ENCODE measurements at places on chromosomes 5 and 9.

GRCh38 chr5:154049636-154050035 is 10.9 kb downstream of the MFAP3 start:
- DNase-seq: no peak

DNA sequence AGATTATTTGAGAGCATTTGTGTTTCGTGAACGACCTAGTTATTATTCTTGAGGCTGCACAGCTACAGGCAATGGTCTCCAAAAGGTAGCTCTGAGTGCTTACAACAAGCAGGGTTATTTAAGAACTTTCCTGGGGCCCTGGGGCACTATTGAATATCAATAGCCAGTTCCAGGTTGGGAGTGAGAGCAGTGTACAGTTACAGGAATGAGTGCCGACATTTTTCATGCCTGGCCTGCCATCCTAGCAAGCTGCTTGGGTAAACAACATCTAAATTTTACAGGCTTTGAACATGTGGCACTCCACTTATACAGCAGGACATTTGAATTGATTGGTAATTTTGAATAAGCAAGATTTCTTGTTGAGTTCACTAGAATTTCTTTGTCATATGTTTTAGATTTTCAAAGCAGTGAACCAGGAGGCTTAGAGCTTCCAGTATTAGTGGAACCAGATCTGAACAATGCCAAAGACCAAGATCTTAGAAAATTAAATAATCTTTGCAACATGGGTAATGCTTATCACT is 171.9 kb upstream of the GDNF start:
- DNase-seq: no peak

DNA sequence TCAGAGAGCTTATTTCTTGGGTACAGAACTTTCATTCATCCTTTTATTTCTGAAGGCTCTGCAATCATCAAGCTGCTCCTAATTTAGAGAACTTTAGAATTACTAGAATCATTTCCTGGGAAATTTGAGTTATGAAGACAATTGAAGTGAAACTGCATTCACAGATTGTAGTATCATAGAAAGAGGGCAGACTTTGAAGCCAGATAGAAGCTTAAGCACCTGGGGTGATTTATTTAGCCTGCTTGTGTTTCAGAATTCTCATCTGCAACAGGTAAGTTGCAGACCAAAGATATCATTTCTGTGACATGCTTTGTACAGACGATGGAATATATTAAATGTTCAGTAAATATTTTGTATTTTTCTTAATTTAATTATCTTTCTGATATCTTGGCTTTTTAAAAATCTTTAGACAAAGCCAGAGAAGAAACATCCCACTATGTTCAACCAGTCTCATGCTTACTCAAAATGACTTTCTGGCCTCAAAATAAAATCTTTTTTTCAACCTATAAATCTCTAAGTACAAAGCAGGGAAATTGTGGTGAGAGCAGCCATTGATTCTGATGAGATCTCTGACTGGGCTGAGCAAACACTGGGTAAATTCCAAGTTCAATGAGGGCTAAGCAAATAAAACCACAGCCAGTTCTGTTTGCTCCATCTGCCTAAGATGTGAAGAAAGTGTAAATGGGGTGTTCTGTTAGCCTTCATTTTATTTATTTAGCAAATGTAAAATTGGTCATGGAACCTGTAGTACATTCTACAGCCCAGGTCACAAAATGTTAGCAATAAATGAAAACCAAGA is 264.7 kb upstream of the CCNG1 start:
- DNase-seq: no peak

GRCh38 chr5:38603691-38604090 is 47.2 kb upstream of the LIFR start:
- no peak for DNase-seq

DNA sequence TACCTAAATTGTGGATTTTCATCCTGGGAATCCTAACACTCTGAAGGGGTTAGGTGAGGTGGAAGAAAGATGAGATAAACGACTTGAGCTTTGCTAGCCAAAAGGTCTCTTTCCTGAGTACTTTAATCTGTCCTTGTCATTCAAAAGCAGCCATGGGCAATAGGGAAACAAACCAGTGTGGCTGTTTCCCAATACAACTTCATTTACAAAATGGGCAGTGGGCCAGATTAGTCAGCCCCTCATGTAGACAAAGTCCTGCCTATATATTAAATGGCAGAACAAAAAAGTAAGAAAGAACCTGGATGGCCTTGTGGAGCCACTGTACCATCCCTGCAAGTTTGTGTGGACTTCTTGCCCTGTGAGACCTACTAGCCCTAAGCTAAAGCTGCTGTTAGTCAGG is 51.0 kb upstream of the NFIL3 start:
- DNase-seq: no peak

- no peak for DNase-seq
Observed at GRCh38 chr5:133877351-133878235, 90.8 kb downstream of the C5orf15 start.

GRCh38 chr9:13873203-13873602 is 440.7 kb downstream of the NFIB start:
- DNase-seq: no peak

DNA sequence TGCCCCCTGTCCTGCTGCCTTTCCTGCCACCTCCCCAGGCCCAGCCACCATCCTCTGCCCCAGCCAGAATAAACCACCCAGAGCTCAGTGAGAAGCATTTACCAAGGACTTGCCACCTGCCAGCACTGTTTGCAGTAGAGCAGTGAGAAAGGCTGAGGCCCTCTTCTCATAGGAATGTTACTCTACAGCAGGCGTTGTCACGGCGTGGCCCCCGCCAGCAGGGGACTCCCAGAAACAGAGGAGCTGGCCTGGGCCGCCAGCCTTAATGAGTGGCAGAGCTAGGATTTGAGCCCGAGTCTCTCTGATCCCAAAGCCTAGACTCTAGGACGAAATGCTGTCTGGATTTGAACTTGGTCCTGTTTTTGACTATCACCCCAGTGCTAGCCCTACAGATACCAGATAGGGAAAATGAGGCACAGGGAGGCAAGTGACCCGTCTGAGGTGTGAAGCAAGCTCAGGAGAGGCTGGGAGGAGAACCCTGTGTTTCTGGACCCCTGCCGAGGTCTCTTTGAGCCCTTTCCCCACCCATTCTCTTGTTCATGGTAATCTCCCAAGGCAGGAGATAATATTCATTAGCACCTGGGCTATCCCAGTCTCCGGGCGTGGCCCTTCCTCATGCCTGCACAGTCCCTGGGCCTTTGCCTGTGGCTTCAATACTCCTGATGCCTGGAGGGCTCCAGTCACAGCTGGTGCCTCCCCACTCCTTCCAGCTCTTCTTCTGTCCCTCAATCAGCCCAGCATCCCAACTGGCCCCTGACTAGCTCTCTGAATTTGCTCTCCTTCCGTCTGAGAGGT is 30.7 kb downstream of the HRH2 start:
- DNase-seq: no peak

- no peak for DNase-seq
Observed at GRCh38 chr9:97604901-97605645, 28.1 kb downstream of the TSTD2 start.

GRCh38 chr9:113817171-113817570 is 58.9 kb upstream of the ZNF618 start:
- no peak for DNase-seq

DNA sequence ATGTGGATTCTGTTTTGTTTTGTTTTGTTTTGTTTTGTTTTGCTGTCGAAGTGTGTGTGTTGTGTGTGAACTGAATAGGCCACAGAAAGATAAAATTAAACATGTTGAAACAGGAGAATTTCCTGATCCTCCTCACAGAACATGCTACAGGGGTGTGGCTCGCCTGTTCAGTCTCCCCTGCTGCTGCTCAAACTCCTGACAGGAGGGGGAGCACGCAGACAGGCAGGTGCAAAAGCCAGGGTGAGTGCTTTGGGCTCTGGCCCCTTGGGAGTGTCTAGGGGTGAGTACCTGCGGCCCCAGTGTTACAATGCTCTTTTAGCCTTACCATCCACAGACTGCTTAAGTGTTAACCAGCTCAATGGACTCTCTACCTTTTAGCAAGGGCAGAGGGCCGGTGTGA is 473.5 kb downstream of the MAT2B start:
- no peak for DNase-seq

- DNase-seq: no peak
Observed at GRCh38 chr9:98303633-98304125, 48.2 kb upstream of the TBC1D2 start.

- DNase-seq: no peak
Observed at GRCh38 chr9:136007934-136008692, 46.9 kb upstream of the UBAC1 start.

DNA sequence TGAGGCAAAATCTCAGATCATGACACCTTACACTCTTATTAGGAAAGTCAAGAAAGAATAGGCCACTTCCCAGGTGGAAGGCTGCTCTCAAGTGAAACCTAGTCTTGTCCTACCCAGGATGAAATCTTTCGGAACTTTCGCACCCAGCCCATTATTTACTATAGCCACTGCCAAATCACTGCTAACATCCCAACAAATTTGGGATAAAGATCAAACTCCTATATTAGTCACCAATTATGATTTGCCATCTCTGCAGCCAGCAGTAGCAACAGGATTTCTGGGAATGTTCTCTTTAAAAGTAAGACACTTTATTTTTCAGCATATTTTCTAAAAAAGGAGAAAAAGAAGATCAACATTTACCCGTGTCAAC is 224.6 kb downstream of the GAS1 start:
- no peak for DNase-seq

DNA sequence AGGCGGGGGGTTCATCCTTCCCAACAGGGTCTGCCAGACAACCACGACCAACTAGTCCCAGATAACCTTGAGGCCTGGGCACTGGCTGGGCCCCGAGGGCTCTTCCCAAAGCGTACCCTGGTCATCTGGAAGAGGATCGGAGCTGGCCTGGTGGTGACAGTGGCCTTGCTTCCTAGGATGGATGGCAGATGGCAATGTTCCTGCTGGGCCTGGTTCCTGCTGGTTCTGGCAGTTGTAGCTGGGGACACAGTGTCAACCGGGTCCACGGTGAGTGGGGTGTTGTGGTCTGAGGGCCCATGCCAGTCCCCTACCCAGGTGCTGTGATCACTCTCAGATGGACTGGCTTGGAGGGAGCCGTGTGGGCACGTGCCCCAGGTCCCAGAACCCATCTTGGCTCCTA is 2.0 kb downstream of the ADAMTSL2 start:
- DNase-seq: no peak

- DNase-seq: no peak
Observed at GRCh38 chr5:6823996-6824395, 110.8 kb downstream of the TENT4A start.

DNA sequence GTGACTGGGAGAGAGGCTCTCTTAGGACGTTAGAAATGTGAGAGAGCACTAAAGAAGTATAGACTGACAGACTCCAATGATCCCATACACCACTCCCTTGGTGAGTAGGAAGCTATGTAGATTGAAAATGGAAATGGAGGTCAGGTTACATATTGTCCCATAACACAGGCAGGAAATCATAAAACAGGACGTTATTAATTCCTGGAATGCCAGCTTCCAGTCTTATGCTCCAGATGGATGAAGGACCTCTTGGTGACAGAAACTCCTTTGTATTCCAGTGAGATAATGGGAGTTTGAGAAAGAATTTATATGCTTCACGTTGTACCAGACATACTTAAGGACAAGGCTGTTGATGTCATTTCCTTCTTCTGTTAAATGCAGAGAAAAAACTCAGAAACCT is 338.2 kb upstream of the ITGA1 start:
- DNase-seq: no peak

DNA sequence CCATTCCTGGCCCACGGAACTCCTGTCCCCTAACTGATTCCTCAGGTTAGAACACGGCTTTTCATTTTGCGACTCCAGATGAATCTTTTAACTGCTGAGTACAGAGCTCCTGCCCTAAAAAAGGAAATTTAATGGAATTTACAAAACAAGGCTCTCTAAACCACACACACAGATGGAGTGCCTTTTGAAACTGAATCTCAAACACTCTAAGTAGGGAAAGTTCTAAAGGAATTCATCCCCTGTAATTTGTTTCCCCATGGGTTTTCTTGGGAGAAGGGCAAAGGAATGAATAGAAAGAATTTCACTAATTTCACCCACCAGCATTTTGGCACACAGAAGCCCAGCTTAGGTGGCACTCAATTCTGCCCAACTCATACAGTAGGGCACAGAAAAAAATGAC is 106.5 kb downstream of the THBS4 start:
- DNase-seq: no peak

DNA sequence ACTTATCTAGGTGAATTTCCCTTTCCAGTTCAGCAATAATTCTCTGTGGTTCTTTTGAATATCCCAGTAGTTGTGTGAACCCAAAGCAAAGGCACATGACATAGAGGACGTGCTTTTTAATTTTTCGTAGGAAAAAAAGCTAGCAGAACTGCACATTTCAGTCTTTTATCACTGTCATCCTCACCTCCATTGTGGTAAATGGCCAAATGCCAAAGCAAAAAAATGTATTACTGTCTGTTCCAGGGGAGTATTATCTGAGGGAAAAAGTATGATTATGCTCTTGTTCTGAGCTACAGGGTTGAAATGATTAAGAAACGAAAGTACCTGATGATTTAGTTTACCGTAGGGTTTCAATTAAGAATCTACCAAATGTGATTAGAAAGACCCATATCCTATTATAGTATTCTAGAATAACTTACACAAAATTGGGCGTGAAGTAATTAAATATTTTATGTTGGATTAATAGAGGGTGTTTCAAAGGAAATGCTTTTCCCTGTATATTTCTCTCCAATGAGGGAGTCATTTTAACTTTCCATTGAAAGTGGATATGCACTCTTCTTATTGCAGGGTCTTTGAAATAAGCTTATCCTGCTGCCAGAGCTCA is 62.7 kb downstream of the CAVIN4 start:
- no peak for DNase-seq

DNA sequence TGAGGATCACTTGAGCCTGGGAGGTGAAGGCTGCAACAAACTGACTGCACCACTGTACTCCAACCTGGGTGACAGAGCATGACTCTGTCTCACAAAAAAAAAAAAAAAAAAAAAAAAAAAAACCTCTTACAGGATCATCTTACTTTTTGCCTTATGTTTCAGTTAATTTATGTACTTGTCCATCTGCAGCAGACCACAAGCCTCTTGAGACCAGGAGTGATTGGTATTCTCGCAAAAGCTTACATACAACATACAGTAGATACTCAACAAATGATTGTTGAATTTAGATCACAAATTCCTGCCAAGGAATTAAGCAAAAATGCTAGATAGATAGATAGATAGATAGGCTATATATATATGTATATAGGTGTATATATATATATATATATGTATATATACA is 12.4 kb downstream of the CEMIP2 start:
- no peak for DNase-seq

- peak; percentile 77 for DNase-seq
Observed at GRCh38 chr5:431001-431710, 11.8 kb upstream of the EXOC3 start.

DNA sequence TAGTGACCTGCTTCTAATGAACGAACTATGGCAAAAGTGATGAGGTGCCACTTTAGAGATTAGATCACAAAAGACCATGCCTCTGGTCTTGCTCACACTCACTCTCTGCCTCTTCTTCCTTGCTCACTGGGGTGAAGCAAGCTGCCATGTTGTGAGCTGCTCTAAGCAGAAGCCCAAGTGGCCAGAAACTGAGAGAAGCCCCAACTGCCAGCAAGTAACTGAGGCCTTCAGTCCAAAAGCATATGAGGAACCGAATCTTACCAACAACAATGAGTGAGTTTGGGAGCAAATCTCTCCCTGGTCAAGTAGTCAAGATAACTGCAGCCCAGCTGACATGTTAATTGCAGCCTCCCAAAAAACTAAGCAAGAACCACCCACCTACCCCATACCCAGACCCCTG is 126.0 kb upstream of the ACO1 start:
- DNase-seq: no peak
